ENCODE measurements at places on chromosomes 16 and 17.
A peak's percentile ranks its signal among the peaks of the same experiment; 100 is the strongest.

GRCh38 chr17:78697554-78698343, 84.3 kb downstream of the CYTH1 start:
- DNase-seq, result no peak

- DNase-seq, result no peak
Observed at GRCh38 chr16:62585041-62585545, 548.9 kb upstream of the CDH8 start.

GRCh38 chr16:86898386-86898785, 320.0 kb downstream of the FOXL1 start:
- DNase-seq, result no peak

DNA sequence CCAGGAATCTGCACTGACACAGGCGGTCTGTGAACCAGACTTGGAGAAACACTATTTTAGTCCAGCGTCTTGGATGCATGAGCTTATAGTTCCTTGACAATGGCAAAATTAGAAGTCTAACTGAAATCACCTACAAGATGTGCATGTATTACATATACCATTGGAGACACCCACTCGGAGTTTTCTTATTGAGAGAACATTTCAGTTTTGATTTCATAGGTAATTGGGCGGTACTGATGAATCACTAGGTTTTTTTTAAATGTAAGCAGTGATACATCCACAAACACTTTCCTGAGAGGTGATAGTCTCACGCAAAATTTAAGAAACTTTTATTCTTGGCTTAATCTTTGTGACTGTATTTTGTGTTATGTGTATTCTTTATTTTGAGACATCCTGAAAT, 69.8 kb downstream of the PRKCA start:
- no peak for DNase-seq

DNA sequence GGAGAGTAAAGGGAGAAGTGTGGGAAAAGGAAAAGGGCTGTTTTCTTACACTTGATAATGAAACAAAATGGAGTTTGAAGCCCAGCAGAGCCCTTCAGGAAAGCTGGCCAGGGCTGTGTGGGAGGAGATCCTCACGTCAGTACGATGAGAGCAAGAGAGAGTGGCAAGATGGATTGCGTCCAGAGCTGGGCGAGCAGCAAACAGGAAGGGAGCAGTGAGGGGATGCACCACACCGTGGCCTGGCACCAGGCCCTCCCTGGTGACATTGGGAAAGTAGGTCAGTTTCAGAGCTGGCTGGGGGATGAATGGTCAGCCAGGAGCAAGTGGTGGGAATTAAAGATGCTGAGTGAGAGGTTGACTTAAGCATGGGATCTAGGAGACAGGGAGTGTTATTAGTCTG, 273.6 kb downstream of the GRIN2A start:
- DNase-seq, result no peak

DNA sequence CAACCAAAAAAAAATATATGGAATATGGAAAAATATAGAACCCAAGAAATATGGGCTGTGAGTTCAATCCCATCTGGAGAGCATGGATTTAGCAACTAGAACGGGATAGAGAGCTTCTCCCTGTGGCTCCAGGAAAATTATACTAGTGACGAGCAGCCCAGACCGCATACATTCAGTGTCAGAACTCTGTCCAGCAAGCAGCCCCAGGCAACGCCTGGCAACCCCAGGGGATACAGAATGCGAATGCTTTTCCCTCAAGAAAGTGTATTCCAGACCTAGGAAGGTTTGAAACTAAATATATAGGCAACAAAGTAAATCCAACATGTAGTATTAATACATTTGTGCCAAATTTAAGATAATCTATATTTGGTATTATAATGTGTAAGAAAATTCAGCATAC, 13.5 kb upstream of the ASGR2 start:
- DNase-seq, result no peak

GRCh38 chr16:566475-567372, at the start of gene NHLRC4:
Gene NHLRC4, plus strand, starts transcription at chr16:567005. Its CDS starts 1,043 bp downstream, at chr16:568048.
- DNase-seq, result peak; percentile 19

DNA sequence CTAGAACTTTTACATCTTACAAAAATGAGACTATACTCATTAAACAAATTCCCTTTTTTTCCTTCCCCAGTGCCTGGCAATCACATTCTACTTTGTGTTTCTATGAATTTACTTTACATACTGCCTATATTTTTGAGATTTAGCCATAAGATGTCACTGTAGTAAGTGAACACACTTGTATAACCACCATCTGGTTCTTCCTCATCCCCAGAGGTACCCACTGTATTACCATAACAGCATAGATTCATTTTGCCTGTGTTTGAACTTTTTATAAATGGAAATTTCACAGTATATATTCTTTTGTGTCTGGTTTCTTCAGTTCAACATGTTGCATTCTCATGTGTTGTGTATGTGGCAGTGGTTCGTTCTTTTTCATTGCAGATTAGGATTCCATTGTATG, 15.8 kb downstream of the CYB5B start:
- DNase-seq, result no peak

GRCh38 chr17:81075307-81075706, 40.4 kb downstream of the BAIAP2 start:
- DNase-seq, result no peak

DNA sequence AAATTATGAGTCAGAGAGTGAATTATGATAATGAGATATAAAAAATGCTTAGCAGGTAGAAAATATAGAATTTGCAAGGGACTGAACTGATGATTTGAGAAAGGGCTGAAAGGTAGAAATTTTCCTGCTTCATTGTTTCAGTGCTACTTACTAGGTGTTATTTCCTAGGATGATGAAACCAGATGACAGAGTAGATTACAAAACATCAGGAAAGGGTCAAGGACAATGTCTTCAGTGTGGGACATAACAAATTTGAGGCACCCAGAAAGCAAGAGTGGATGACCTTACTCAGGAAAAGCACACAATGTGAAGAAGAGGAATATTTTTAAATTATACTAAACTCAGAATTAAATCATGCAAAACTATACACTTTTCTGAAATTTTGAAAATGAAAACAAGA, 102.1 kb downstream of the SHCBP1 start:
- DNase-seq, result no peak

DNA sequence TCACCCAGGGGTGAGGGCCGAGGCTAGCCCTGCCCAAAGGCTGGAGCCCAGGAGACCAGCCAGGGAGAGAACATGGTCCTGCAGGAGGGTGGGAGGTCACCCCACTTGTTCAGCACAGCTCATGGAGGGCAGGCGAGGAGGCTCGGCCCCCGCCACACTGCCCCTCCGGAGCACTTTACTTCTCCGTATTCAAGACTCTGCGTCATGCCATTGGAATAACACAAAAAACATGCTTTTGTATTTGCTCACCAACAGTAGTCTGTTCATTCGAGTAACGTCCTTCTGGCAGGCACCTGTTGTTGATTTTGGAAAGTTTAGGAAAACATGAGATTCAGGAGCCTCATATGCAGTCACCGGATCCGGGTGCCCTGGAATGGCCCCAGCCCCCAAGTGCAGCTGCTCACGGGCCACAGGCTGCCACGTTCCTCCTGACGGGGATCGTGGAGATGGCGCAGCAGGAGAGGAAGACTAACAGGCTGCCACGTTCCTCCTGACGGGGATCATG, 81.1 kb upstream of the DNAH17 start:
- DNase-seq, result no peak

Measured in pulmonary artery endothelial cell (primary cell).